EL (cell line): ENCODE measurements at places on chromosomes 3 and 15.

GRCh38 chr15:74265046-74265639 is 29.0 kb downstream of the CCDC33 start:
- DNase-seq, result peak; percentile 16

GRCh38 chr3:9951962-9952805 is at the start of gene PRRT3:
Gene PRRT3 (minus strand): TSS chr3:9952408. CDS start chr3:9950115, 2,293 bp downstream.
- peak; percentile 47 for DNase-seq

DNA sequence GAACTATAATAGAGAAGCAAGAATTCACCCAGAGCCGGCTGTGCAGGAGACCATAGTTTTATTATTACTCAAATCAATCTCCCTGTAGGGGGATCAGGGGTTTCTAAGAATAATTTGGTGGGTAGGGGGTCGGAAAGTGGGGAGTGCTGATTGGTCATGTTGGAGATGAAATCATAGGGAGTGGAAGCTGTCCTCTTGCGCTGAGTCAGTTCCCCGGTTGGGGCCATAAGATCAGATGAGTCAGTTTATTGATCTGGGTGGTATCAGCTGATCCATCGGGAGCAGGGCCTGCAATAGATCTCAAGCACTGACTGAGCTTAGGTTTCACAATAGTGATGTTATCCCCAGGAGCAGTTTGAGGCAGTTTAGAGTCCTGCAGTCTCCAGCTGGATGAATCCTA is 97.0 kb upstream of the SNRPN start:
- no peak for DNase-seq

GRCh38 chr3:138923531-138923994 is 23.4 kb downstream of the FOXL2 start:
- peak; percentile 83 for DNase-seq

DNA sequence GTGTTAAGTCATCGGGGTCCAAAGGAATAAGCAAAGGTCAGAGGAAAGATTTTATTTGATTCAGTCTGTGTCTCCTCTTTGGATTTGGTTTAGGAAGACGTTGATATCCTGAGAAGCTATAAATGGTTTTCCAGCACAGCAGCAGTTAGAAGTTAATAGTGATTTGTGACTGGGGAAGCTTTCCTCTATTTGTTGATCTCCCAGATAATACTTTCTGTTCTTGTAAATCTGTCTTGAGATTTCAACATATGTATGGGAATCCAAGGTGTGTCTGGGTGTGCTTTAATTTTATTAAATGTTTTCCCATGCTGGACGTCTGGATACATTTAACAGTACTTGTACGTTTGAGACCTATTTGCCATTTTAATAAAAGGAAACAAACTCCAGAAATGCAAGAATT is 409.5 kb downstream of the ROBO1 start:
- DNase-seq, result no peak

- peak; percentile 75 for DNase-seq
These were observed 39.0 kb downstream of the ANAPC13 start for GRCh38 chr3:134446800-134447199.

DNA sequence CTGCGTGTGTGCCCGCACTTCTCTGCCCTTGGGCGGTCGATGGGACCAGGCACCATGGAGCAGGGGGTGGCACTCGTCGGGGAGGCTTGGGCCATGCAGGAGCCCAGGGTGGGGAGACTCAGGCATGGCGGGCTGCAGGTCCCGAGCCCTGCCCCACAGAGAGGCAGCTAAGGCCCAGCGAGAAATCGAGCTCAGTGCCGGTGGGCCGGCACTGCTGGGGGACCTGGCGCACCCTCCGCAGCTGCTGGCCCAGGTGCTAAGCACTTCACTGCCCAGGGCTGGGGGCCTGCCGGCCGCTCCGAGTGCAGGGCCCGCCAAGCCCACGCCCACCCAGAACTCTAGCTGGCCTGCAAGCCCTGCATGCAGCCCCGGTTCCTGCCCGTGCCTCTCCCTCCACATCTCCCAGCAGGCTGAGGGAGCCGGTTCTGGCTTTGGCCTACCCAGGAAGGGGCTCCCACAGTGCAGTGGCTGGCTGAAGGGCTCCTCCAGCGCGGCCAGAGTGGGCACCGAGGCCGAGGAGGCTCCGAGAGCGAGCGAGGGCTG is 553 bp upstream of the RTP4 start:
- no peak for DNase-seq

- peak; percentile 97 for DNase-seq
These were observed 642 bp downstream of the ZBTB11 start for GRCh38 chr3:101676216-101676764.

GRCh38 chr3:60301142-60301541 is 950.1 kb downstream of the FHIT start:
- no peak for DNase-seq
